ENCODE measurements at places on chromosomes 12 and 14.

- no peak for DNase-seq
These were observed 26.1 kb upstream of the AACS start for GRCh38 chr12:125038976-125039625.

- no peak for DNase-seq
These were observed 10.5 kb upstream of the NID2 start for GRCh38 chr14:52079239-52079959.

- DNase-seq, result no peak
These were observed 127.7 kb upstream of the FOXN3 start for GRCh38 chr14:89544636-89545301.

DNA sequence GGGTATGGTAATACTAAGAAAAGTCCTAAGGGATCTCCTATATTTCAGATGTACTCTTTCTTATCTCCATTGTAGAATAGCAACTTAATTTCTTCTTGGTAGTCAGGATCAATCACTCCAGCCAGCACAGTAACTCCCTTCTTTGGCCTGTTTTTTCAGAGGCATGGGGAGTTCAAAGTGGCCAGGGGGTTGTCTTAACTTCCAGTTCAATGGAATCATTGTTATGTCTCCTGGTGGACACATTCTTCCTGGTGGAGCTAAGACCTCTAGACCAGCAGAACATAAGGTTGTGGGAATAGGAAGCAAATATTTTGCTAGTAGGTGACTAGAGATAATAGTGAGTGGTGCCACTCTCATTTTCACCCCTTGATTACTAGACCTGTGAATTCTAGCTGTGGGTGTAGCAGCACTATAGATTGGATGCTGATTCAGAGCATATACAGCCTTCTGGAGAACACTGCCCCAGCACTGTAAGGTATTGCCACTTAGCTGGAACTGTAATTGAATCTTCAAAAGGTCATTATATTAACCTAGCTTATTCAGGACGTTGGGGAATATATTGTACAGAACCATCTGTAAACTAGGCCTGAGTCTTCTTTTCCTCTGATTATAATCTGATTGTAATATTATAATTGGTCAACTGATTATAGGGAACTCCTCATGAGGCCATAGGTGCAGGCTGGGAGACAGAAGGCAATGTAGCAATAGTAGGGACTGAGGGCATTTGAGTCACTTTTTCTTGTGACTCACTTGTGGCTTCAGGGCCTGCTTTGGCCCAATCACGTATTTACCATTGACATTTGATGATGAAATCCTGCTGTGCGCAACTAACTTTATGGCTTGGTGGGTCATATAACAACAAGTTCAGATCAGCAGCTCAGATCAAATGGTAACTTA lies 60.2 kb upstream of the ATP2B1 start:
- peak; percentile 97 for DNase-seq
